ENCODE measurements at places on chromosomes 4 and X.

GRCh38 chr4:115332078-115332477, 218.7 kb upstream of the NDST4 start:
- DNase-seq = no peak

- no peak for DNase-seq
These were observed 53.6 kb downstream of the USP53 start for GRCh38 chr4:119266153-119266552.

DNA sequence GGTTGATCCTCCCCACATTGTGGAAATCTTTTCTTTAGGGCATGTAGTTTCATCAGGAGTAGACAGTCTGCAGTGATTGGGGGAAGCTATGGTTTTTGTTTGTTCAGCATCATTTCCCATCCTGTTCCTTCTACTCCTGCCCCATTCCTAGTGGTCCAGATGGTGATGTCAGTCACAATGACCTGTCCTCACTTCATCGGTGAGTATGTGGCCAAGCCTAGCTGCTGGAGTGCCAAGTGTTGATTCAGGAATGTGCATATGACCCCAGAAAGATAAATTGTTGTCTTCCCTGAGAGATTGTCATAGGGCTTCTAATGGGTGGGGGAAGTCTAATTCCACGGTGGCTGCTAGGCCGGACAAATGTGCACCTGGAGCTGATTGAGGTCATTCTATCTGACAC, 130.6 kb upstream of the FAT1 start:
- no peak for DNase-seq

- no peak for DNase-seq
These were observed 74.1 kb downstream of the EFNB1 start for GRCh38 chrX:68902706-68903504.

DNA sequence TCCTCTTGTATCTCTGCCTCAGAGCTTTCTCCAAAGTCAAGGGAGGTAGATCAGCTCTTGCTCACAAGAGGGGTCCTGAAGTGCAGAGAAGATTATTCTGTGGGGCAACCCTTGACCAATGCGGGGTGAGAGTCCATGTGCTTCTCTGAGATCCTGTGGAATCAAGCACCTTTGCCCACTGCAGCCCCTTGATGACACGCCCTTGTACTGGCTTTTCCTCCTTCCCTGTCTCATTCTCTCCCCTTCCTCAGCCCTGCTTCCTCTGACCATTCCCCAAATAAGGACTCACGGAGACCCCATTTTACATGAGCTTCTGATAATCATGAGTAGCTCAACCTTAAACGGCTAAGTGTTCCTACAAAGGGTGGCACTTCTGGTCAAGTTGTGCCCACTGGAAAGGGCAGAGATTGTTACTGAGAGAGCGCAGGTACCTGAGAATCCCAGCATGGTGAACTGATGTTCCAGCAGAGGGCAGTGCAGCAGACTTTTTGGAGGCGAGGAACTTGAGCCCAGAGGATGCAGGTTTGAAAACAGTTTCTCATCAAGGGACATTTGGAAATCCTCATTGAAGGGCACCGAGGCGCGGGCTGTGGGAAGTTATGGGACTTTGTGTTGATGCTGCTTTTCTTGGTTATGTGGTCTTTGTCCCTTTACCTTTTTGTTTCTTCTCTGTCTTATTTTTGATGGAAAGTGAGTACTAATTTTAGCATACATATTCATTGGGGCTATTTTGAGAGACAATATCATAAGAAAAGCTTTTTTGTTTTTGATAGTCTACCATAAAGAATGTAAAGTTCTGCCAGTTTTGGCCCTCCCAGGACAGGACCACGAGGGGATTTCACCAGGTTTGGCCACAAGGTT, 201.3 kb downstream of the RBM46 start:
- DNase-seq = no peak

GRCh38 chr4:93646233-93646930, 182.2 kb upstream of the ATOH1 start:
- DNase-seq = no peak

Data from AG04449 (cell line).